ENCODE measurements at places on chromosomes 11 and 22. TPM values are rescaled to one million over a fixed set of nuclear protein-coding genes. Genes with fewer than 3 reads are reported as not detected.

Gene CARD16
- total RNA-seq, result 56.6 TPM

Gene ANGPTL5
- not detected for total RNA-seq

Gene LRRN4CL
- total RNA-seq, result 0.40 TPM

Gene OR8H3
- not detected for total RNA-seq

Gene FBLN1
- 2.1 TPM for total RNA-seq

Gene CALCA
- 6.8 TPM for total RNA-seq

- ATAC-seq, result no peak
These were observed 174.0 kb upstream of the MTMR2 start for GRCh38 chr11:96097844-96098421.

DNA sequence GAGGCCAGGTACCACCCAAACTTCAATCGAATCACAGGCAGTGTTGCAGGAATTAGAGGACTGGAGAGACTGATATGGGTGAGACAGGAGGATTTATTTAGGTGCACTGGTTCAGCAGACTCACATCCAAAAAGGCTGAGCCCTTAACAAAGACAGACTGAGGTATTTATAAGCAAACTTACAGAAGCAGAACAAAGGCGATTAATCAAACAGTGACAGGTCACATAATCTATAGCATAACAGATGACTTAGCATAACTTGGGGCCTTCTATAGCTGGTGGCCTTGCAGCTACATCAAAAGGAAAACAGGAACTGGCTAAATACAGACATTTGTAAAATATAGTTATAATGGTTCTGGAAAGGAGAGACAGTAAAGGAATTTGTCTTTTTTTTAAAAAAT, 2.1 kb downstream of the APOBEC3B start:
- ATAC-seq, result no peak

DNA sequence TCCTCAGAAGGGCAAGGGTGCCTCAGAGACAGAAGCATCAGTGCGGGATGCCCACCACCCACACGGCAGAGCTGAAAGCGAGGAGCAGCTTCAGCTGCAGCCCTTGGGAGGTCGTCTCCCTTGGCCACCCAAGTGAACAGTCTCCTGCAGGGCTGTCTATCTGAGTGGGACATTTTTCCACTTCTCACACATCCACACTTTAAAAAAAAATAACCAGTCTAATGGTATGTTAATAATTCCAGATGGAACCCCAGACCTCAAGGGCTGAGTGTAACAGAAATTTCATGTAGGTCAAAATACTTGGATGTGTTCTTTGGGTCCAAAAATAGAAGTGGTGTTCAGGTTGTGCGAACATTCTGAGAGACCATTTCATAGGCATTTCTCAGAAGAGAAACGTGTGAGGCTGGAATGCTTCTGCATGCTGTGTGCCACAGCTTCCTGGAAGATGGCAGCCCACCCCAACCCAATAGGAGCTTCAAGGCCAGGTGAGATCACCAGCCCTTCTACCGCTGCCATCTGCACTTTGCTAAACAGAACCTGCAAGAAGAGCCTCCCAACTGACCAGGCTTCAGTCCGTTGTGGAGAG, 623.2 kb downstream of the OPCML start:
- no peak for ATAC-seq

- peak; percentile 61 for ATAC-seq
These were observed 282.3 kb upstream of the CTSC start for GRCh38 chr11:88619656-88620385.

GRCh38 chr11:128207861-128208321, 379.5 kb downstream of the ETS1 start:
- ATAC-seq, result no peak

DNA sequence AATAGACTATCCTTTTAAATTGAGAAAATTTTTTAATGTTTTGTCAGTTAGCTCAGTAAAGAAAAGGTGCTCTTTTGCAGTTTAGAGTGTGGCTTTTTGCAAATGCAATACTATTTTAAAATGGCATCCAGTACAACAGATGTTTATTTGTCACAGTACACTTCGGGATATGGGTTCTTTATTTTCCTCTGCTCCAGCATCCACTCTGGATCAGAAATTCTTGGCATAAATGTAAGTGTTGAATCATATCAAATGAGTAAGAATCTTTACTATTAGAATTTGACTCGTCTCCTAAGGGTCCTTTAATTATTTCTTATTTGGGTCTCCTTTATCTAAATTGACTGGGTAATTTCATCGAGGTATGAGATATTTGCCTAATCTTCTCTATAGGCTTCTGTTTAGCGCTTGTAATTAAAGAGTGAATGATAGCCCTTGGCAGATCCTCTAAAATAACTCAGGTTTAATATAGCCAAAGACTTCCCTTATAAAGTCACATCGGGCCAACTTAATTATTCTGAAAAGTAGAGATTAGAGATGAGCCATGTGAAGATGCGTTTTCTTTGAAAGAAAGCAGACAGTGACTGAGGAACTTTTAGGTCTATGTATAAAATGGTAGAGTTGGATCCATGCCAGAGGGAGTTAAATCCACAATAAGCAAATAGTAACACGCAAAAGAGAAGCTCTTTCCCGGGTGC, 132.7 kb downstream of the CASP12 start:
- ATAC-seq, result no peak

DNA sequence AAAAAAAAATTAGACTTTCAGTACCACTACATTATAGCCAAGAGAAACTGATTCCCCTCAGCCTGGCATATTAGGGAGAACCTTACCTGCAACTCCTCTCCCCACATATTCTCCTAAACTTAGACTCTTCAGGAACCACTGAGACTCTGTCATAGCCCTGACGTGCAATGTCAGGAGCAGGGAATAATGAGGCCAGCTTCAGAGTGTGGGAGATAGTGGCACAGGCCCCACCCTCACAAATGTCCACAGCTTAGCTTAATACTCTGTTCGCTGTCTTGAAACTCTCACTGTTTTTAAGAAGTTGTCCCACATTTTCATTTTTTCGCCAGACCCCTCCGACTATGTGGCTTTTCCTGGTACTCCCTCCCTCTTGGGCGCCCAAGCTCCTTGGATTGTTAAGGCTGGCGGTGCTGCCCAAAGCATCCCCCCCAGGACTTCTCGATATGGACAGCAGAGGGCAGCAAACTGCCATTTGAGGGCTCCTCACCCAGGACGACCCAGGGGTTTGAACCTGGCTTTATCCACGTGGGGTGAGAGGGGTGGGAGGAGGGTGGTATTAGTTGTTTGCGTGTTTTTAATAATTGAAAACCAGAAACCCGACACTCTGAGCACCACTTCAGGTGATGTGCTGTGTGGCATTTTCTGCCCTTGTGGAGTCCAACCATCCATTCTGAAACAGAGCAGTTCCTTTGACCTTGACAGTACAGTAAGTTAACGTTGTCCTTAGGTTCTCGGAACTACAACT, 45.2 kb upstream of the RASSF10 start:
- ATAC-seq, result peak; percentile 99

- peak; percentile 11 for ATAC-seq
These were observed 24.3 kb downstream of the IZUMO1R start for GRCh38 chr11:94328587-94329080.

DNA sequence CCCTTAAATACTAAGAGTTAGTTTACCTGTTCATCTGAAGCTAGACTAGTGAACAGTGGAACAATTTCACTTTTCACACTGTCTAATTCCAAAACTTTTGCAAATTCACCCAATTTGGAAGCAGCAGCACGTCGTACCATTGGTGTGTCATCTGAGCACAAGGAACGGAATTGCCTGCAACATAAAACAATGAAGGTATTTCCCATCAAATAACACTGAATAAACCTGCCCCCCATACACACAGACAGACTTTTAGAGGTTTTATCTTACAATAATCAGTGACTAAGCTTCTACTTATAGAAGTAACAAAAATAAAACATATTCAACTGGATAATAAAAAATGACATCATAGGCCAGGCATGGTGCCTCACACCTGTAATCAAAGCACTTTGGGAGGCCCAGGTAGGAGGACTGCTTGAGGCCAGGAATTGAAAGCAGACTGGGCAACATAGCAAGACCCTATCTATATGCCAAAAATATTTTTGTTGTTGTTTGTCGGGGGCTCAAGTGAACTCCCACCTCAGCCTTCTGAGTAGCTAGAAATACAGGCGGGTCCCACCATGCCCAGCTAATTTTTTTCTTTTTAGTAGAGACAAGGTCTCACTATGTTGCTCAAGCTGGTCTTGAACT, 6.3 kb downstream of the PPP2R1B start:
- ATAC-seq, result no peak

DNA sequence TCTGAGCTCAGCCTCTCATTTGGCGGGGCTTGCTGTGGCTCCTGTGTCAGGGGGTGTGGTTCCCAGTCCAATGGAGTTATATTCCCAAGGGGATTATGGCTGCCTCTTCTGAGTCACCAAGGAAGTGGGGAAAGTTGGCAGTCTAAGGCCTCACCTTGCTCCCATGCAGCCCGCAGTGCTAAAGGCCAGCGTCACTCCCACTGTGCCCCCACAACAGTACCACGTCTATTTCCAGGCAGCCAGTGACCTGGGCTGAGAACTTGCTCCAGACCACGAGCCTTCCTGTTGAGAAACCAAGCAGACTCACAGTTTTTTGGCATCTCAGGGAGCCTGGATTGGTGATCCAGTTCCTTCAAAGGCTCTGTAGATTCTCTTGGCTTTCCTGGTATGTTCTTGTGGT, 45.6 kb downstream of the OR2AT4 start:
- no peak for ATAC-seq

GRCh38 chr11:68120273-68121066, 718 bp downstream of the CHKA start:
- ATAC-seq, result peak; percentile 29

- no peak for ATAC-seq
These were observed at the start of gene WBP2NL for GRCh38 chr22:41998361-41999261. WBP2NL (plus strand) TSS chr22:41998788; CDS start chr22:41998819, 31 bp downstream.

DNA sequence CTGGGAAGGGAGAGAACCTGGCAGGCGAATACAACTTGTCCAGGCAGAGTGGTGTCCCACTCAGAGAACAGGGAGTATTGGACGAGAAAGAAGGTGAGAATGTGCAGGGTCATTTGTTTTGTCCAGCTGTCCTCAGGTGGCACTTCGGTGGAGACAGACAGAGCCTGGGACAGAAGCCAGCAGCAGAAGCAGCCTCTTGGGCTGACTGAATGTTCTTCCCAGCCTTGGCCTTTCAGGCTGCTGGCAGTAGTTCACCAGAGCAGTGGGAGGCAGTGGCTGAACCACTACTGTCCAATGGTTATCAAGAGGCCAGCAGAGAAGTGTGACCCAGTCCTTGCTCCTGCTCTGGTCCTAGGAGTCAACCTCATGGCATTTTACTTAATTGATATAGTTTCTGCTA, 331.1 kb upstream of the NARS2 start:
- no peak for ATAC-seq

GRCh38 chr11:115528225-115528624, 24.0 kb upstream of the CADM1 start:
- peak; percentile 77 for ATAC-seq

DNA sequence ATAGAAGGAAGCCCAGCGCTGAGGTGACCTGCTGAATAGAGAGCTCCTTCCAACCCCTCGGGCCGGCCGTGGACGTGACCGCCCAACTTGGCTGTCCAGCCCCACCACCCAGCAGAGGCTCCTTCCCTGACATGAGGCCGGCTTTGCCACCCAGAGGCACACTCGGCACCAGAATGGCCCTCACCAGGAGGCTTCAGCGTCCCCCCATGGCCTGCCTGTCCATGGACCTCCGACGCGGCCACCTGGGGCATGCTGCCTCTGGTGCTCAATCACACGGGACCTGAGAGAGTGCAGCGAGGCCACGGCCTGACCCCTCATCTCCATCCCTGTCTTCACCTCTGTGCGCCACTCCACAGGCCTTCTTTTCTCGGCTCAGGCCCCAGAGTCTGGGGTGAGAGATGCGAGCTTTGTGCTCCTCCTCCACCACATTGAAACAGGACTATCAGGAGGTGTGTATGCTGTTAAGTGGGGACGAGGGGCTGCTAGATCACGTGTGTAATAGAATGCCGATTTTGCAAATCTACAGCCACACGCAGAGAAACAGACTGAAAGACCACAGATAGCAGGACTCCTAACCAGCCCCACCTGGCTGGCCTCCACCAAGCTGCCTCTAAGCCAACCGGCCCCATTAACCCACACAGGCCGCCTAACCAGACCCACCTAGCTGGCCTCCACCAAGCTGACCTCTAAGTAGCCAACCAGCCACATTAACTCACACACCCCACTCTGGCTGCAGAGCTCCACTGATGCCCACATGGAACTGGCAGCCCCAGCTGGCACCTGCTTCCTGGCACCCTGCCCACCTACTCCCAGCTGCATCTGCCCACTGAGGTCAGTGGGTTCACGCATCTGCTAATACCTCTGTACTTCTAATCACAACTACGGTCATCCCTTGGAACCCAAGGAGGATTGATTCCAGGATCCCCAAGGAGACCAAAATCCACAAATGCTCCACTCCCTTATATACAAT, 20.7 kb downstream of the LINC01488 start:
- ATAC-seq, result no peak

DNA sequence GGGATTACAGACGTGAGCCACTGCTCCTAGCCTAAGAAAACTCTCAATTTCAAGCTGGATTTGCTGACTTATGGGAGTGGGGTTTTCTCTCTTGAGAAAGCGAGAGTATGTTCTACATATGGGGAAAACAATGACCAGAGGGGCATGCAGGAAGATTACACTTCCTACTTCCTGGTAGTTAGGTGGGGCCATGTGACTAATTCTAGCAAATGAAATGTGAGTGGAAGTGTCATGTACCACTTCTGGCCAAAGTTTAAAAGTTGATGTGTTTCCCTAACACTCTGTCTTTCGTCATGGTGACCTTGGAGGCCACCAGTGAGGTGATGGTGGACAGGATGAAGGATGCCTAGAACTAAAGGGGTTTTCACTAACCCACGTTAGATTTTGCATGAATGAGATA, 50.5 kb downstream of the PARVG start:
- ATAC-seq, result no peak

- ATAC-seq, result no peak
These were observed 62.7 kb upstream of the KCNQ1OT1 start for GRCh38 chr11:2762451-2762850.

DNA sequence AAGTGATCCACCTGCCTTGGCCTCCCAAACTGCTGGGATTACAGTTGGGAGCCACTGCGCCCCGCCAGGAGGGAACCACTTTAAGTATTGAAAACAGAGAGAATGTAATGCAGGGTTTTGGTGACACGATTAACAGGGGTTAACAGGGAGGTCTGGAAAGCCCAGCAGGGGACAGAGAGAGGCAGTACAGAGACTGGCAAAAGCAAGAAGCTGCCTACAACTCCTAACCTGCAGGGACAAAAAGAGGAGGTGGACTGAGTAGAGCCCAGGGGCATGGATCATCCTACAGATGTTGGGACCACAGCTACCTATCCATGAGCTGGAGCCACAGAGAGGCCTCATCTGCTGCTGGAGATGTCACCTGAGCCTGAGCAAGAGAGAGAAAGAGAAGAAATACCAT, 1.7 kb upstream of the SPINDOC start:
- ATAC-seq, result no peak

DNA sequence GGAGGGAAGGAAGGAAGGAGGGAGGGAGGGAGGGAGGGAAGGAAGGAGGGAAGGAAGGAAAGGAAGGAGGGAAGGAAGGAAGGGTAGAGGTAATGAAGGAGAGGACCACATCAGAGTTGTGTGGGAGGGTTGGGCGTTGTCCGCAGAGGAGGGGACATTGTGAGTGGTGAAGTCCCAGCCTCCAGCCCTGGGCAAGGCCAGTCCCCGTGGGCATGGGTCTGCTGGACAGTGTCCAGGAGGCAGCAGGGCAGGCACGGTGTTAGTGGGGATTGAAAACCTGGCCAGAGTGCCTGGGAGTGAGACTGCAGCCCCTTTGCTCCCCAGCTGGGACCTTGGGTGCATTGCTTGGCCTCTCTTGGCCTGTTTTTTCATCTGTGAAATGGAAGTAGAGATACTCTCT, 1462.3 kb downstream of the BRD1 start:
- ATAC-seq, result no peak

- no peak for ATAC-seq
These were observed 36.0 kb downstream of the BRD1 start for GRCh38 chr22:49791682-49792081.
